ENCODE measurements at places on chromosomes 16 and 17. TPM values are rescaled to one million over a fixed set of nuclear protein-coding genes. Genes with fewer than 3 reads are reported as not detected.

The RPRML gene
- total RNA-seq: 0.46 TPM

The HBA1 gene
- 1.5 TPM for total RNA-seq

The NTN1 gene
- total RNA-seq: 0.64 TPM

The MSI2 gene
- total RNA-seq: 42.6 TPM

The CDRT4 gene
- 1.6 TPM for total RNA-seq
